Fibroblast of skin of abdomen (primary cell): ENCODE measurements at places on chromosomes 3 and 15.
A peak's percentile ranks its signal among the peaks of the same experiment; 100 is the strongest.

GRCh38 chr3:150786791-150787190 is 23.8 kb upstream of the SIAH2 start:
- no peak for DNase-seq

- no peak for DNase-seq
Measured at GRCh38 chr3:190169877-190170276, 49.2 kb upstream of the P3H2 start.

DNA sequence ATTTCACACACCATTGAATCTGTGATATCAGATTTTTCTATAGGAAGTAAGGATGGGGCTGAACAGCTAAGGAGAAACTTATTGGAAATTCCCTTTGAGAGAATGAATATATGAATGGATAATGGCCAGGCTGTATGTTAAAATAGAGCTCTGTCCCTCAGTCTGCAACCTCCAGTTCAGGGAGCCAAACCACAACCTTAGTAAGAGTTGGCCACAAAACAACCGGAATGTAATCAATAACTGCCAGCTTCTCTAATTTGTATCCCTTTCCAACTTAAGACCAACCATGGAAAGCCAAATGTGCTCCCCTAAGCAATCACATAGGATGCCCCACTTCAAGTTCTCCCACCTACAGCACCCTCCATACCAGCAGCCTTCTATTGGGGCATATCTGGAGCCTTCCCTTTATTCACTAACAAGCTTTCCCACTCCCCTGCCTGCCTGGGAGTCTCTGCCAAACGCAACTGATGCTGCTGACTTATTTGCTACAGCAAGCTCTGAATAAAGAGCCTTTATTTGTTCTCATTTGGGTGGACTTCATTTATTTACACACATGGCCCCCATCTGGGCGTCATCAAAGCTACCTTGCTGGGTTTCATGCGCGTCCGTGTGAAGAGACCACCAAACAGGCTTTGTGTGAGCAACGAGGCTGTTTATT is 75.4 kb upstream of the LARS2 start:
- DNase-seq = peak; percentile 11

GRCh38 chr3:39398700-39399099 is 7.8 kb upstream of the RPSA start:
- DNase-seq = no peak

- DNase-seq = no peak
Measured at GRCh38 chr3:53229606-53230005, 26.2 kb downstream of the TKT start.

DNA sequence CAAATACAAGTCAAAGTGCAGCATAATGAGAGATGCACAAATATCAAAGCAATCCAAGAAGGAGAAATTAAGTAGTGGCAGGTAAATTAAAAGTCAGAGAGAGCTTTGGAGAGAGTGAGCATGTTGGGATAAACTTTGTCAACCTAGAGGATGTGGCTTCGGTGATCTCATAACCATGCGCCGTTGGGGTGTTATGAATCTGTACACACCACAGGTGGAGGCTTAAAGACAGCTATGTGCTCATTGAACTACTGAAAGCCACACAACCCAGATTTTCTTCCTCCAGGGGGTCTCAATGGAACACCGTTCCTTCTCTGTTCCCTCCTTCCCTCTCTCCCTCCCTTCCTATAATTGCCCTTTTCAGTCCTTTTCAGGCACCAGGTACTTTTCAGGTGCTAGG is 52.0 kb downstream of the SUCNR1 start:
- DNase-seq = no peak

GRCh38 chr15:66229790-66230465 is 23.6 kb downstream of the MEGF11 start:
- no peak for DNase-seq

GRCh38 chr3:49534581-49535441 is 19.5 kb upstream of the BSN start:
- DNase-seq = no peak

DNA sequence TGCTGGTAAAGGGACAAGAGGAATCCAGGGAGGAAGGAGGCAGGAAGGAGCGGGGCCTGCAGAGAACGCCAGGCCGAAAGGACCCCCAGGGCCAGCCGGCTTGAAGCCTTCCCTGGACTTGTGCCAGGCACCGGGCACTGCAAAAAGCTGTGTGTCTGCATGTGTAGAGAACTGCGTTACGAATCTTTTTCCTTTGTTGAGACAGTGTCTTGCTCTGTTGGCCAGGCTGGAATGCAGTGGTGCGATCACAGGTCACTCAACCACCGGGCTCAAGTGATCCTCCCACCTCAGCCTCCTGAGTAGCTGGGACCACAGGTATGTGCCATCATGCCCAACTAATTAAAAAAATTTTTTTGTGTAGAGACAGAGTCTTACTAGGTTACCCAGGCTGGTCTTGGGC is 17.0 kb upstream of the MUC4 start:
- no peak for DNase-seq

GRCh38 chr15:96716478-96716877 is 386.0 kb downstream of the NR2F2 start:
- DNase-seq = no peak

DNA sequence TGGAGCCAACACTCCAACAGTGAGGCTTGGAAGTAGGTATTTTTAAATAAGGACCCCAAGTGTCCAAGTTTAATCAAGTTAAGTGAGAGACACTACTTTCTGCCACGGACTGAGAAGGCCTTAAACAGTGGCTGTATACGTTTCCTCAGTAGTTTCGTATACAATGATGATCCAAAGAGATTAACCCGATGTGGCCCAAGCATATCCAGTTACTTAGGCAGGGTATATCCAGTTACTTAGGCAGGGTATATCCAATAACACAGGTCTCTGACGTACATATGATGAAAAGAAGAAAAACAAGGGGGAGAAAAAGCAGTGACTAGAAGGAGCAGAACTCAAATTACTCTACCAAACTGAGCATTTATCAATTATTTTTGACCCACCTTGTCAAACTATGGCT is 591.4 kb downstream of the FOXP1 start:
- DNase-seq = no peak

GRCh38 chr3:127684871-127685707 is 12.3 kb downstream of the ABTB1 start:
- DNase-seq = no peak

- peak; percentile 26 for DNase-seq
Measured at GRCh38 chr3:124837730-124838186, 49.4 kb downstream of the ITGB5 start.

- no peak for DNase-seq
Measured at GRCh38 chr3:141793476-141794260, 30.5 kb downstream of the GRK7 start.

DNA sequence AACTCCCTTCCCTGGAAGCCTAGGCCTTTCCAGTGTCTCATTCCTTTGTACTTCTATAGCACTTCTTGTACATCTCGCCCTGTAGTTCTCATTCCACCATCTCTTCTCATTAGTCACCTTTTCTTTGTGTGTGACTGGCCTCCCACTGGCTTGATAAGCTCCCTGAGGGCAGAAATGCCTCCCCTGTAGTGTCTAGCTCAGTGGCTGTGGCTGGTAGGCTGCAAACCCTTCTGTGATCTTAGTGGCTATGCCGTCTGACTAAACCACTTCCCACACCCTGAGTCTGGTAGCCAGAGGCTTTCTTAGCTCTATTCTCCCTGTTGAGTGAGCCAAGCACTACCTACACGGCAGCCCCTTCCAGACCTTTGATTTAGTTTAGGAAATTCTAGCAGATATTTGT is 24.4 kb upstream of the TNFAIP8L3 start:
- no peak for DNase-seq

DNA sequence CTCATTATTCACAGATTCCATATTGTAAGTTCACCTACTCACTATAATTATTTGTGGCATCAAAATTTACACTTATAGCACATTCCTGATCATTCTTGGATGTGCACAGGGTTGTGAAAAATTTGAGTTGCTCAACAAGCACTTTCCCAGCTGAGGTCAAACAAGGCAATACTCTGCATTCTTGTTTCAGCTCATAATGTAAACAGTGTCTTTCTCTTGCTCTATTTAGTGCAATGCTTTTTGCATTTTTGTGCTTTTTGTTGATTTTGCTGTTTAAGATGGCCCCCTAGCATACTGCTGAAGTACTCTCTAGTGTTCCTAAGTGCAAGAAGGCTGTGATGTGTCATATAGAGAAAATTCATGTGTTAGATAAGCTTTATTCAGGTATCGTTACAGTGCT is 66.7 kb upstream of the TNIK start:
- peak; percentile 91 for DNase-seq

- DNase-seq = peak; percentile 43
Measured at GRCh38 chr15:39887832-39888231, 32.2 kb downstream of the GPR176 start.

- DNase-seq = no peak
Measured at GRCh38 chr3:171948674-171949073, 90.7 kb upstream of the FNDC3B start.

DNA sequence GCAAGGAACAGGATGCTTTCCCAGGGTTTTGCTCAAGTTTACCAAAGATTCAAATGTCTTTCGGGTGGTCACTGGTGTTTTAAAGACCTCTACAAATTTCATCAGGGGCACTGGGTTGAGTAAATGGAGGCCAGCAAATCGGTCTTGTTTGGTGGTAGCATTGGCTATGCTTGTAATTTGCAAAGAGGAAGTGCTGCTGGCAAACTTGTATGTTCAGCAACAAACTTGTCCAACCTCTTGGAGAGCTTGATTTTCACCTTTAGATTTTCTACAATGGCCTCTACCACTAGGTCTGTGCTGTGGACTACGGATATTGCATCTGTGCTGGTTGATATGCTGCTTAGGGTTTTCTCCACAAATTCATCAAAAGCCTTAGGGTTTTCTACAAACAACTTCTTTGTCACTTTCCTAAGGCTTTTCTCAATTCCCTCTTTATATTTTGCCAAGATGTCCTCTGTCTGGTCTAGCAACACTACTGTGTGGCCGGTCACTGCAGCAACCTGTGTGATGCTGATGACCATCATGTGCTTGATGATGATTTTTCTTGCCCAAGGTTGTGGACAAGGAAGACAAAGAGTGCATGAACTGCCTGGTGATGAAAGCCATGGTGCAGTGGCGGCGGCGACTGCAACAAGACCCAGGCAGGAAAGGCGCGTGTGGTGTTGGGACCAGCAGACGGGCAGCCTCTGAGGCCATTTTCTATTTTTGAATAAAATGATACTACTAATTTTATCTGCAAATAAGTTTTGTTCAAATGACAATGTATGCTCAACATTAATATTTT is 50.8 kb downstream of the RFX7 start:
- DNase-seq = no peak

DNA sequence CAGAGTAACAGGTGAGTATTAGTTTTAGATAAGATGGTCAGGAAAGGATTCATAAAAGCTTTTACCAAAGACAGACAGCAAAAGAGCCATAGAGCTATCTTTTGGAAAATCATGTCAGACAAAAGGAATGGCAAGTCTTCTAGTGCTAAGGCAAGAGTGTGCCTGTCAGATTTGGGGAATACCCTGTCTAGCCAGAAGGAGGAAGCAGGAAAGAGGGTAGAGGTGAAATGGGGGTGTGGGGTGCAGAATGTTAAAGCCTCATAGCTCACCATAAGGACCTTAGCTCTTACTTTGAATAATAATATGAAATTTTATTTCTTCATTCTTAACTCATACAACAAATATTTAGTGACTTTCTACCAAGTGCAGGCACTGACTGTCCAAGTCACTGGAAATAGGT is 512.1 kb upstream of the ROBO2 start:
- DNase-seq = no peak

- DNase-seq = no peak
Measured at GRCh38 chr15:59649603-59650002, 7.7 kb downstream of the GTF2A2 start.

- DNase-seq = no peak
Measured at GRCh38 chr3:161020256-161020655, 84.9 kb downstream of the B3GALNT1 start.

GRCh38 chr3:151445273-151446001 is 15.4 kb downstream of the IGSF10 start:
- DNase-seq = peak; percentile 82

GRCh38 chr15:33467816-33468163 is 157.0 kb downstream of the RYR3 start:
- DNase-seq = no peak

- no peak for DNase-seq
Measured at GRCh38 chr3:168162172-168162571, 66.4 kb upstream of the GOLIM4 start.

- no peak for DNase-seq
Measured at GRCh38 chr3:61882253-61882652, 320.9 kb downstream of the PTPRG start.

DNA sequence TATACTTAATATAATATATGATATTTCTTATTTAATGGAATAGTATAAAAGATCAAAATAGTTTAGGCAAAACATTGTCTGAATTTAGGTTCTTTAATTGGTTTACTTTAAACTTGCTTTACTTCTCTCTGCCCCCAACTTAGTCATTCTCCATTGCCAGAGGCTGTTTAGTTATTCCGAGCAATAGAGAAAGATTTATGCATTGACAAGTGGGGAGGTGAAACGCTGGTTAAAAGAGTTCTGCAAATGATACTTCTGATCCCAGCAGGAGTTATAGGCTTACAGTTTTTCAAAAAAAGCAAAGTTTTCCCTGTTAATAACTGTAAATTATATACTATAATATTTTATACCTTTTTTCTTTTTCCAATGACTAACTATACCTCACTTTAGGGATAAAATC is 145.4 kb downstream of the EPHA3 start:
- peak; percentile 43 for DNase-seq

DNA sequence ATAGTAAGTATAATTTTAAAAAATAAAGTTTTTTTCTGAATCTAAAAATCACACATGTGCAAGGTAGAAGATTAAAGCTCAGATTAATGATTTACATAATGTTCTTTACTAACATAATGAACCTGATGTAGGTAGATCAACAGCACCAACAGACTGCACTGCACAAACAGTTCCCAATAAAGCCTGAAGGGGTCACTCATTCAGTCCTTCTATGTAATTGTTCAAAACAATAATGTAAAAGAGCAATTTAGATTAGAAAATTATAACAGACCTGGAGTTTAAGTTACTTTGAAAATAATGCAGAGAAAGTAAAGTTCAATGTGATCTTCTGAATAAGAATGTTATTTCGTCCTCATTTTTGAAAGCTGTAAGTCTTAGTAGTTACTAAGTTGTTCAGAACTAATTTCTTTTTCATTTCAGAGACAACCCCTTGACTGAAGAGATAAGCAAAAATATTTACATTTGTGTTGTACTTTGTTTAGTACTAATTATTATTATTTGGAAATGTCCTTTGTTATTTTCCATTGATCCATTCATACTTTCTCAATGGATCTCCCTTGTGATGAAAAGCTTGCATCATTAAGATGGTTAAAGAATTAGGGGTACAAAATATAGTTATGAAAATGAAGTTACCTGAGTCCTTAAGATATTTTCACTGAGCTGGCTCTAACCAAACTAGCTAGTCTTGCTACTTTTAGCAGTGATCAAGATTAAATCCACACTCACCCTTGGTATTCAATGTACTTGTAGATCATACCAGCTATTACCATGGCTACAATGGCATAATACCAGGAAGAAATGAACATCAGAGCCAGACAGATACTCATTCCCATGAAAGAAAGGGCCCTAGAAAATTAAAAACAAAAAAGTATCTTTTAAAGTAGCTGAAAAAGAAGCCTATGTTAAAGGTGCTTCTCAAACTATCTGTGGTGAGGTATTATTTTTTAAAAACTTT is 16.8 kb downstream of the EMC4 start:
- DNase-seq = peak; percentile 8

GRCh38 chr3:17052363-17052762 is 167.6 kb downstream of the PLCL2 start:
- DNase-seq = no peak
